Activated CD8-positive, alpha-beta T cell treated with anti-CD3 and anti-CD28 coated beads for 36 hours (primary cell): ENCODE measurements at places on chromosomes 7 and 10. TPM values are rescaled to one million over a fixed set of nuclear protein-coding genes. Genes with fewer than 3 reads are reported as not detected.

DNA sequence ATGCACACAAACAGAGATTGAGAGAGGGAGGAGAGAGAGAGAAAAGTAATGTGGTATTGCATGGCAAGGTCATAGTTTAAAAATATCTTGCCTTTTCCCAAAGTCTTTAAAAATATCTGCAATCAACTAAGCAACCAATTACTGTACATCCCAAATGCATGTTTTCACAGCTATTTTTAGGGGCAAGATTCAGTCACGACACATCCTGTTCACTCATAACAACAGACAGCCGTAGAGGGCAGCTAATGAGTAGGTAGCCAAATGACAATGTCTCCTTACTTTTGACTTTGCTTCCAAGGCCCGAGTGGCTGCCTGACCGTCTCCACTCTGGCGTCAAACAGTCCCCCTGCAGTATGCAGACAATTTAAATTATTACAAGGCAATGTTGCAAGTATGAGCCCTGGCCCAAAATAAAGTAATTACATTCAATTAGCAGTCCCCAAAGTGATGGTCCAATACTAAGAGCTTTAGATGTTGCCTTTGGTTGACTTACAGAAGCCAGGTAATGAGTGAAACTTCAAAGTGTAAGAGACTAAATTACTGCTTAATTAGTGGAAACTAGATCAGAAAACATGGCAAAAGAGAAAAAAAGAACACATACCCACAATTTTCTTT, 162.9 kb downstream of the MBL2 start:
- DNase-seq: no peak

SLC26A5 gene
- total RNA-seq: not detected

- DNase-seq: no peak
Observed at GRCh38 chr10:97325754-97326153, 6.7 kb downstream of the FRAT1 start.

SNX10 gene
- 51.1 TPM for total RNA-seq

DNA sequence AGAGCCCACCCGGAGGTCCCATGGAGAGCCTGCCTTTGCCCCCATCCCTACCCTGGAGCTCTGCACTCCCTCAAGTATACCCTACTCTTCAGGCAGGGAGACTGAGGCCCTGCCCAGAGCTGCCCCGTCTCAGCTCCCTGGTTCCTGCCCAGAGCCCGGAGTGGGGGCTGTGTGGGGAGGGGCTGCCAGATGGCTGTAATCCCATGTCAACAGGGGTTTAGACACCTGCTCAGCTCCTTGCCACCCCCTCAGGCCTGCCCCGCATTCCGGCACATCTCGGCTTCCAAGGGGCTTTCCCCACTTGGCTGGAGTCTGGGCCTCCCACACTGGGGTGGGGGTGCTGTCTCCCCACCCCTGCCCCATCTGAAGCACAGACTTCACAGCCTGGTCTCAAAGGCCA, 20.9 kb upstream of the LFNG start:
- no peak for DNase-seq

TFPI2 gene
- not detected for total RNA-seq

- DNase-seq: no peak
Observed at GRCh38 chr10:63799521-63800300, 278.5 kb downstream of the REEP3 start.

TRRAP gene
- total RNA-seq: 45.5 TPM

GRCh38 chr7:16744518-16745250, 8.9 kb upstream of the TSPAN13 start:
- no peak for DNase-seq

DNA sequence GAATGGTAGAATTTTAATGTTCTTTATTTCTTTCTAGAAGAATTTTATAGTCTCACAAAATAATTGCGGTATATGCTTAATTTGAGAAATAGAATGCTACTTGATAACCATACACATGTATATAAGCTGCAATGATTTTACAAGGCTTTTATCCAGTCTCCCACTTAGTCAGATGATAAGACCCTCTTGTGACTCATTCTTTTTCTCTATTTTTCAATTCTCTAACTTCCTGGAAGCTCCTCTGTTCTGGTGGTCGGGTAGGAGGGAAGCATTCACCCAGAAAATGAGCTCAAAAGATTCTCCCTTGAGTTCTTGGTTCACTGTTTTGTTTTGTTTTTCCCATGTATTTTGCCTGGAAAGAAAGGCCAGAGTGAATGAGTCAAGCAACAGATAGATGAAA, 546.6 kb downstream of the INHBA start:
- no peak for DNase-seq

DNA sequence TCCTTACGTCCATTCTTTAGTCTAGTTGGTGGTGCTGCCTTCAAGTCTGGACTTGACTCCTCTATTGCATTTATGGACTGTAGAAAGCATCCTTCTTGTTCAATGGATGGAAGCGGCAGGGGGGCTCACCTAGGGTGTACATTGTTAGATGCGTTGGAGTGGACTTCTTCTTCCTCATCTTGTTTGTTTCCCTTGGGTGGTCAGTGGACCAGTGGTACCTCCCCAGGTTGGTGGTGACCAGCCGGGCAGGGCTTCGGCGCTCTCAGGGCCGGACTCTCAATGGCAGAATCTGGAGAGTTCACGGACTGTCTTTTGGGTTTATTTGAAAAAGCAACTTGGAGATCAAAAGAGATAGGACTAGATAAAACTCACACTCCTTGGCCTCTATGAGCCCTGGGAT, 6.2 kb upstream of the BTBD16 start:
- DNase-seq: no peak

DNA sequence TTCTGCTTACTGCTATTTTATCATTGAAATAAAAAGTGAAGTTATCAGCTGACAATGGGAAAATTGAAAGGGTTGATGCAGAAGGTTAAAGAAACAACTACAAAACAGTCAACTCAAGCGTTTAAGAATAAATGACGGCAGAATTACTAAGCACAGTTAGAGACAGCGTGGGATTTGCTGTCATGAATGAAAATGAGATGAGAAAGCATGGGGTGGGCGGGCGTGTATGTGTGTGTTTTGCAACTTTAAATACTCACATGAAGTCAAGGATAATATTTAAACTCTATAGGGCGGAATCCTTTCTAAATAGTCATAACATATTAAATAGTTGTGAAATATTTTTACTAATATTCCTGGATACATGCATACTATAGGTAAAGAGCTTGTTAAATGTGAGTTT, 450.8 kb downstream of the ETV1 start:
- no peak for DNase-seq

DNA sequence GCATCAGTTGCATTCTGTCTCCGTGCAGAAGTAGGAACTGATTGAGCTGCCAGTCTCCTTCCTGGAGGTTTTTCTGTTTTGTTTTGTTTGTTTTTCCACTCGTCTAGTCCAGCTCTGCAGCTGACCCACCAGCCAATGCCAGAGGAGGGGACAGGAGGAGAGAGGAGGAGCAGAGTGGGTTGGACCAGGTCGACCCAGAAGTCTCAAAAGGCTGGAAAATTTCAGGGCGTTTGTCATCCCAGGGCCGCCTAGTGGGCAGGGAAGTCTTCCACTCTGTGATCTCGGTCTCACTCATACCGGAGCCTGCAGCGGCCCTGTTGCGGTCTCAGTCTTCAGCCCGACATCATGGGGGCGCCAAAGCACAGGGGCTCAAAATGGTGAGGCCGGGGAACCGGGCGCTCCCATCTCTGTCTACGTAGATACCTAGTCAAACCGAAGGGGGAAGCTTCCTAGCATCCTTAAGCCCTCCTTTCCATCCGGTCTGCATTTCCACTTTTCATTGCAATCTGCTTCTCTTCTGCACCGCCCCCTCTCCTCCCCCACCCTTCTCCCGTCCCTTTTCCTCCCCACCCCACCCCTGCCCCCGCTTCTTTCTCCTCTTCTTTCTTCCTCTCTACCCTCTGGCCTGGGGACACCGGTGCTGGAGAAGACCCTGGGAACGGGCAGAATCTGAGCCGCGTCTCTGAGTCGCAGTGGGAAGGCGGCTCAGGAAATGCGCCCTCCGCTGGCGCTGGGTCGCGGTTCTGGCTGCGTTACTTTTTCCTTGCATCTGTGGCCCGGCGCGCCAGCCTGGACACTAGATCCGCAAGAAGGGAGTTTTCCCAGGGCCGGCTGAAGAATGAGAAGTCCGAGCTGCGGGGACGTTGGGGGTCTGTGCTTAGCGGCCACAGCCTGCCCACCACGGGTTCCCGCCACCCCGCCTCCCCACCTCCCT, 16.2 kb upstream of the PAX2 start:
- DNase-seq: peak; percentile 68

DNA sequence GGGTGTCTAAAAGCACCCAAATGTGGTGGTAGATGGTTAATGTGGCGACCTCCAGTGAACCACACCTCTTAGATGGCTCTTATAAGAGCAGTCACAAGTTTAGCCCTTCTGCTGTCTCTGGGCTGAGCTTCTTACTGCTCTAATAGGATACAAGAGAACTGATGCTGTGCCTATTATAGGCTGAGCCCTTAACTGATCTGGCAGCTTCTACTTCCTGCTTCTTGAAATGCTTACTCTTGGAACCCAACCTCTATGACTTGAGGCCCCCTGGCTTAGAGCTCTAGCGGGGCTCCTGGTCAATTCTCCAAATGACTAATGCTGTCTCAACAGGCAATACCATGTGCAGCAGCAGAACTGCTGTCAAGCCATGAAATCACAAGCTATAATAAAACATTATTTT, 35.0 kb upstream of the LSM8 start:
- no peak for DNase-seq
